Neural progenitor cell (in vitro differentiated cells): ENCODE measurements at places on chromosomes 3 and 15. TPM values are rescaled to one million over a fixed set of nuclear protein-coding genes. Genes with fewer than 3 reads are reported as not detected.

Gene CYP19A1
- not detected in 2 replicates for total RNA-seq

Gene PIK3CA
- total RNA-seq: 14.1 and 24.5 TPM in 2 replicates

DNA sequence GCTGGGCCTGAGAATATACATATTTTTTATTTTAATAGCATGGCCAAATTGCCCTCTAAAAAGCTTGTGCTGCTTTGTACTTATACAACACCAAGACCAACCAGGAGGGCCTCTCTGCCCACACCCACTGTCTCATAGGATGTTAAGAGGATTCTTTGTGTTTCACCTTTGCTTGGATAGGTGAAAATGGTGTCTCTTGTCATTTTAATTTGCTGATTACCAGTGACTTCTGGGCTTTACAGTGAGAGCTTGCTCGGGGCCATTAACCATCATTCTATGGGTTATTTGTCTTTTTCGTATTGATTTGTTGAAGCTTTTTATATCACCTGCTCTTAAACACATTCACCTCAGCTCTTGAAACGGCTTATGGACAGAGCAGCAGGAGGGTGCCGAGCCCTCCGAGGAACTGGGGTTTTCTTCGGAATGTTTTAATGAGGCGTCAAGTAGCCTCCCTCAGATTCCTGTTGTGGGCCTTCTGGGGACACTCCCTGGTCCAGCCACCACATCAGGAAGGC, 10.5 kb downstream of the PTH1R start:
- peak; percentile 28 for DNase-seq
- H3K4me1 ChIP-seq: no peaks in the 10 kb centered on the region
- H3K27me3 ChIP-seq: peaks cover 98% of the 10 kb centered on the region
- no peaks in the 10 kb centered on the region for H3K36me3 ChIP-seq
- no peak overlapping the region for H3K4me3 ChIP-seq

GRCh38 chr3:194046995-194047645, 88.8 kb upstream of the HES1 start:
- no peak overlapping the region for H3K4me3 ChIP-seq
- H3K4me1 ChIP-seq: no peaks in the 10 kb centered on the region
- no peak for DNase-seq

Gene RYR3
- 2.1 and 4.4 TPM in 2 replicates for total RNA-seq

- no peaks in the 10 kb centered on the region for H3K36me3 ChIP-seq
- no peaks in the 10 kb centered on the region for H3K4me1 ChIP-seq
- no peaks in the 10 kb centered on the region for H3K27me3 ChIP-seq
- H3K4me3 ChIP-seq: no peak overlapping the region
Measured at GRCh38 chr3:165518346-165518745, 318.9 kb downstream of the BCHE start.

Gene ACAD9
- 25.0 and 35.7 TPM in 2 replicates for total RNA-seq

Gene ABHD6
- 18.5 and 21.5 TPM in 2 replicates for total RNA-seq

Gene CCDC191
- 4.9 and 6.4 TPM in 2 replicates for total RNA-seq

DNA sequence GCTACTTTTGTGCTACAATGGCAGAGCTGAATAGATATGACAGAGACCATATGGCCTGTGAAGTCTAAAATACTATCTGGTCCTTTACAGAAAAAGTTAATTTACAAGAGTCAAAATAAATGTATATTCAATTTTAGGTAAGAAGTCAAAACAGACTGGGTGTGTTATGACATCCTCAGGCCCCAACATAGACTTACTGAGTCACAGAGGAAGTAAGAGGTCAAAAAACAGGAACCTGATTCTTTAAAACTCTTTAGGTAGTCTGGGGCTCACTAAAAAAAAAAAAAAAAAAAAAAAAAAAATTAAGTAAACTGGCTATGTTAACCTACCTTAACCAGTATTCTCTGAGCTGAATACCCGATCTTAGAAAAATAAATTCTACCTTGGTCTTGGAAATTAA, 13.1 kb downstream of the DNAAF4 start:
- H3K27ac ChIP-seq: no peak overlapping the region
- no peak overlapping the region for H3K4me3 ChIP-seq
- H3K4me1 ChIP-seq: no peaks in the 10 kb centered on the region
- no peaks in the 10 kb centered on the region for H3K27me3 ChIP-seq
- no peak for DNase-seq

DNA sequence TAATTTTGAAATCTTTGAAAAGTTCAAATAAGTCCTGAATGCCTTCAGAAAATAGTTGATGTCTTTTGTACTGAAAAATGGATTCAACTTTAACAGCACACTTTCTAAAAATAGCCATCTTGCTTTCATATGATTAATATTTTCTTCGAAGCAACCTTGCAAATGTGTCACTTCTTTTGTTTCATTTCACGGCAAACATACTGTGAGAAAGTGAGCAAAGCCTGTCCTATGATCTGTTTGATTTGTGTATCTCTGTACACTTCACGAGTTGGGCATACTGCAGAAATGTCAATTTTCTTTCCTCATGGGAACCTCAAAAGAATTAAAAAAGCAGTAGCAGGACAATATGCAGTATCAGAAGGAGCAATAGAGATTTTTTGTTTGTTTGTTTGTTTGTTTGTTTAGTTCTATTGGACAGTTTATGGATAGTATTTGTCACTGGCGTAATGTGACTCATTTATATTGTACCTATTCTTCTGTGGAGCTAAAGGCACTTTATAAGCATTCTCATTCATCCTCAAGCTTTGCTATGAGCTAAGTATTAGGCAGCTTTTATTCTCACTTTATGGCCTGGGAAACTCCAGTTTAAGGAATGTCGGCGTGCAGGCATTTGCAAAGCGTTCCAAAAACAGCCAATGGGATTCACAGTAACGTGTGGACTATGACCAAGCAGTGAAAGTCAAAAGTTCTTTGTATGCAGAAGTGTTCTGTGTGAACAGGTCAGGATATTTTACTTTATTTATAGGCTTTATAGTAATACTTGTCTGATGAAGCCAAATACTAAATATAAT, 572.0 kb downstream of the NAALADL2 start:
- H3K4me3 ChIP-seq: no peak overlapping the region
- H3K27me3 ChIP-seq: no peaks in the 10 kb centered on the region
- peak; percentile 7 for DNase-seq
- no peaks in the 10 kb centered on the region for H3K4me1 ChIP-seq
- no peaks in the 10 kb centered on the region for H3K36me3 ChIP-seq

Gene EFCAB12
- 0.13 and 0.22 TPM in 2 replicates for total RNA-seq

DNA sequence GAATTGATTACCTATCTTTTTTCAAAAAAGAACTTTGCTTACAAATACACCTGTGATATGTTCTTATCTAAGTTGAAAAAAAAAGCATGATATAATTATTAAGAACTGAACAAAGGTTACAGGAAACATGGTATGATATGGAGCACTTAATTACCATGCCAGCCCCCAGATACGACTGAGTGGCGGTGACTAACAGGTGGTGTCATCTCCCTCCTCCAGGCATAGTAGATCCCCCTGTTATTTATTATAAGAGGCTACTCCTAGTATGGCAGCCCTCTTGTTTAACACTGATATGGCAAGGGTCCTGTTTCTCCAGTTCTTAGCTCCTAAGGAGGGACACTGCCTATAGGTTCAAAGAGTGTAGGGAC, 31.0 kb upstream of the TM4SF4 start:
- no peaks in the 10 kb centered on the region for H3K4me1 ChIP-seq
- no peak overlapping the region for H3K4me3 ChIP-seq
- no peaks in the 10 kb centered on the region for H3K27me3 ChIP-seq
- DNase-seq: no peak

DNA sequence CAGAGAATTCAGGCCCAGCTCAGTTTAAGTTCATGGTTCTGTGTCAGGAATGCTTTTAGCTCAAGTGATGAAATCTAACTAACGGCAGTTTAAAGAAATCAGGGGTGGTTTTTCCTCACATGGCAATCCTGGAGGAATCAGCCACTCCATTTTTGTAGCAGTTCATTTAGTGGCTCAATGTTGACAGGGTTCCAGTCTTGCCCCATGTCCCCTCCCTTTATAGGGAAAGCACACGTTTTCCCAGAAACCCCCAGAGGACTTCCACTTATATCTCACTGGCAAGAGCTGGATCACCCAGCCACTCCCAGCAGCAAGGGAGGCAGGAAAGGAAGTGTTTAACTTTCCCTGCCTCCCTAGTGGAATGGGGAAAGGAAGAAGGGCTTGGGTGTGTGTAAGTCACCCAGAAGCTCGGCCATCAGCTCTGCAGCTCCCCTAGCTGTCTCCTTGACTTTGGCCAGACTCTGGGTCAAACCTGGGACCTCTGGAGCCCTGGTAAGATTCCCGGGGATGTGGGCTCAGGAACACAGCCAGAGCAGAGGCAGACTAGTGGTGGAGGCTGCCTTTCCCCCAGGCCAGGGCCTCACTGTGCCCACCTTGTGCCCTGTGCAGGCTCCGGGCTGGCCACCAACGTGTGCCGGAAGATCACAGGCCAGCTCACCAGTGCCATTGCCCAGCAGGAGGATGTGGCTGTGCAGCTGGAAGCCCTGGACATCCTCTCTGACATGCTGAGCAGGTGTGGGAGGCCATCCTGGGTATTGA, 11.3 kb downstream of the CAND2 start:
- H3K27ac ChIP-seq: no peak overlapping the region
- peaks cover 8% of the 10 kb centered on the region for H3K4me1 ChIP-seq
- no peak for DNase-seq
- H3K4me3 ChIP-seq: no peak overlapping the region

DNA sequence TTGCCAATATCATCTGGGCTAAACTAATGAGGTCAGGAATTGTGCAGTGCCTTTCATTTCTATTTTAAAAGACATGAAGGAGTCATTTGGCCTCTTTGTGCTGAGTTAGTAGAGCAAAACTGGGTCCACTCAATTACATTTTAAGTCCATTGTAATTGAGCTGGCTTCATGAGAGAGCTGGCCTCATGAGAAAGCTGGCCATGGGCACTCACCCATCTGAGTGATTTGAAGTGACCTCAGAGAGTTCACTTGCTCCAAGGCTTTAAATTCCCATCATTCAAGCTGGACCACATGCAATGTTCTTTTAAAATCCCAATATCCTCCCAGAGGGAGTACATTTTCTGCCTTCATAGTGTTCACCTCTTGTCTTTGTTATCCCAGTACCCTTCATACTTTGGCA, 335.9 kb upstream of the WNT5A start:
- no peak for DNase-seq
- no peaks in the 10 kb centered on the region for H3K27me3 ChIP-seq
- H3K27ac ChIP-seq: no peak overlapping the region
- H3K4me1 ChIP-seq: peaks cover 8% of the 10 kb centered on the region

- no peak overlapping the region for H3K27ac ChIP-seq
- peak; percentile 11 for DNase-seq
- H3K4me3 ChIP-seq: no peak overlapping the region
- peaks cover 23% of the 10 kb centered on the region for H3K36me3 ChIP-seq
- H3K4me1 ChIP-seq: no peaks in the 10 kb centered on the region
Measured at GRCh38 chr15:72584006-72584405, 70.5 kb upstream of the GOLGA6B start.

Gene LIPC
- total RNA-seq: not detected in 2 replicates

GRCh38 chr3:51538115-51538458, 432 bp upstream of the RAD54L2 start:
- peak overlapping the region; percentile 99 for H3K4me3 ChIP-seq
- H3K27me3 ChIP-seq: no peaks in the 10 kb centered on the region
- peaks cover 14% of the 10 kb centered on the region for H3K4me1 ChIP-seq
- no peaks in the 10 kb centered on the region for H3K36me3 ChIP-seq

- no peaks in the 10 kb centered on the region for H3K4me1 ChIP-seq
- H3K27me3 ChIP-seq: no peaks in the 10 kb centered on the region
- DNase-seq: no peak
Measured at GRCh38 chr15:81516012-81516411, 142.0 kb upstream of the TMC3 start.

Gene PLCH1
- total RNA-seq: 28.8 and 32.0 TPM in 2 replicates

Gene FBXW12
- 0.82 and 1.4 TPM in 2 replicates for total RNA-seq

Gene IL20RB
- total RNA-seq: 2.0 and 2.5 TPM in 2 replicates

Gene EPHA3
- total RNA-seq: 0.34 and 0.36 TPM in 2 replicates

GRCh38 chr3:11601446-11602238, 42.1 kb downstream of the VGLL4 start:
- H3K4me1 ChIP-seq: peaks cover 54% of the 10 kb centered on the region
- DNase-seq: no peak
- H3K27me3 ChIP-seq: no peaks in the 10 kb centered on the region
- H3K36me3 ChIP-seq: no peaks in the 10 kb centered on the region

DNA sequence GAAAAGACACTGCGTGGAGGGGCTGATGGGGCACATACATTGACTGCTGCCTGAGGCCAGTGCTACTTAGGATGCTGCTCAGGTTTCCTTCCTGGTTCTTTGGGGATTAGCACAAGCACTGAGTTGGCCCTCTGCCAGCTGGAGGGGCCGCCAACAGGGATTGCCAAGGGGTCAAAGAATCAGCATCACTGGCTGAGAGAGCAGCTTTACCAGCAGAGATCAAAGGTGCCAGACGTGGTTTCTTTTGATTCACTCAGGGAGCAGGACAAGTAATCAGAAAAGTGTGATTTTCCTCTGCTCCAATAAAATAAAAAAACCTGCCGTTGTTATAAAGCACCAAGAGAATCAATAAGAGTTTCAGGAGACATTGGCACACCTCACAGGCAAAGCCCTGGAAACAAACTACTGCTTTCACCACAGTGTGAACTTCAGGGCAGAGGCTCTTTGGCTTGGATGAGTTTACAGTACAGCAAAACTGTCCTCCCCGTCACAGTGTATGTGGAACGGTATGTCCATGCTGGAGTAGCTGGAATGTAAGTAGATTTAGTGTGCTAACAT, 45.8 kb upstream of the FSIP1 start:
- no peaks in the 10 kb centered on the region for H3K27me3 ChIP-seq
- DNase-seq: peak; percentile 54
- peaks cover 14% of the 10 kb centered on the region for H3K4me1 ChIP-seq
- H3K36me3 ChIP-seq: no peaks in the 10 kb centered on the region
- H3K27ac ChIP-seq: no peak overlapping the region
- no peak overlapping the region for H3K4me3 ChIP-seq

GRCh38 chr15:77781946-77782240, 149.2 kb upstream of the LINGO1 start:
- H3K27ac ChIP-seq: no peak overlapping the region
- no peaks in the 10 kb centered on the region for H3K27me3 ChIP-seq
- peaks cover 14% of the 10 kb centered on the region for H3K4me1 ChIP-seq
- H3K4me3 ChIP-seq: no peak overlapping the region

GRCh38 chr3:70431911-70432310, 119.5 kb upstream of the MDFIC2 start:
- no peak overlapping the region for H3K4me3 ChIP-seq
- H3K27ac ChIP-seq: no peak overlapping the region
- no peaks in the 10 kb centered on the region for H3K36me3 ChIP-seq

DNA sequence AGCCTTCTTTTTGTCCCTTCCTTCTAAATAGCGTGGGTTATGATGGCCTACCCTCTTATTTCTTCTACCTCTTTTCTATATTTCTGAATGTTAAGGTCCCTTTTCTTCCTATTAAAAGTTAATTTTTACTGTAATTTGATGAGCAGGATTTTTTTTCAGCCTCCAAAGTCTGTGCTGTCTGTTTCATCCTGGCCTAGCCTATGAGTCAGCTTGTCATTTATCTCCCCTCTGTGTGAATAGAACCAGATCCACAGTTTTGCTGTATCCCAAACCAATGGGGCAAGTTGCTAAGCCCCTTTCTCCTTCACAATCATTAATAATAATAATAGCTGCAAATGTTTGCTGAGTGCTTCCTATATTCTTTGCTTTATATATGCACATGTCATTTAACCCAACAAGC, 18.1 kb upstream of the C3orf38 start:
- H3K27me3 ChIP-seq: no peaks in the 10 kb centered on the region
- no peak for DNase-seq
- no peak overlapping the region for H3K4me3 ChIP-seq
- H3K27ac ChIP-seq: no peak overlapping the region
- no peaks in the 10 kb centered on the region for H3K4me1 ChIP-seq

Gene ALG1L2
- 0.59 TPM in 1 of 2 replicates, not detected in the other for total RNA-seq
